ENCODE measurements at places on chromosomes 1 and 21.

- H3K4me1 ChIP-seq, result no peaks in the 10 kb centered on the region
- H3K4me3 ChIP-seq, result no peak overlapping the region
- no peak for DNase-seq
- H3K27me3 ChIP-seq, result no peaks in the 10 kb centered on the region
These were observed 133.6 kb downstream of the EIF4G3 start for GRCh38 chr1:21042929-21043605.

- H3K27ac ChIP-seq, result no peak overlapping the region
- no peaks in the 10 kb centered on the region for H3K27me3 ChIP-seq
- no peak for DNase-seq
- no peaks in the 10 kb centered on the region for H3K4me1 ChIP-seq
These were observed 39.6 kb upstream of the KDM4A start for GRCh38 chr1:43610339-43610738.

DNA sequence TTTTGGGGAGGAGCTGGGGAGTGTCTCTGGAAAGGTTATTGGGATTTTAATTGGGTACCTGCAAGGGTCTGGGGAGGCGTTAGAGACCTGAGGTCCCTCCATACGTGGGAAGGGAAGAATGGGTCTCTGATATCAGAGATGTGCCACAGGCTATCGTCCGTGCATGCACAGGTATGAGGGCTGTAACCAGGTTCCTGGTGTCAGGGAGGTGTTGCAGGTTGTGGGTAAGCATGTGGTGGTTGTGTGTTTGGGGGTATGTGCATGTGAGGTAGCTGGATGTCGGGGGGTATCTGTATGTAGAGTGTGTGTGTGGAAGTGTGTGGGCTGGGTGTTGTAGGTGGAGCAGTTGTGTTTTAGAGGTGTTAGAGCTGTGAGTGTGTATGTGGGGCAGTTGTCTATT, 8.3 kb downstream of the AHDC1 start:
- peaks cover 22% of the 10 kb centered on the region for H3K4me1 ChIP-seq
- no peak overlapping the region for H3K4me3 ChIP-seq
- no peaks in the 10 kb centered on the region for H3K36me3 ChIP-seq
- no peak for DNase-seq

DNA sequence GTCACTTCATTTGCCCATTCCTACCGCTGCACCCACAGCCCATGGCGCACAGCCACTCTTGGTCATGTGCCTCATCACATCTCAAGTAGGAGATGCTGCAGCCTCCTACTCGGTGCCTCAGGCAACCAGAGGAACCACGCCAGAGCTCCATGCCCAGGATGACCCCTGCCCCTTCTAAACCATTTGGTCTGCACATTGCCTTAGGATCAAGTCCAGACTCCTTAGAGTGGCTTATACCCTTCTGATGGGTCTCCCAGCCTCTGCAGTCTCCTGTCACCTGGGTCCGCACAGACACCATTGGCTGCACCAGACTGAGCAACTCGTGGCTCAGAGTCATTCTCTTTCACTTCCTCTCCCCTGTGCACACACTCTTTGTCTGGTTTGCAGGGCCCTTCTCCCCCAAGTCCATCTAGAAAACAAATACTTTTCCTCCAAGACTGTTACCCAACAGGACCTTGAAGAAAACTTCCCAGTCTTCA, 2.2 kb upstream of the ADORA3 start:
- peaks cover 71% of the 10 kb centered on the region for H3K4me1 ChIP-seq
- H3K27ac ChIP-seq, result peak overlapping the region; percentile 81
- no peaks in the 10 kb centered on the region for H3K27me3 ChIP-seq
- DNase-seq, result no peak

DNA sequence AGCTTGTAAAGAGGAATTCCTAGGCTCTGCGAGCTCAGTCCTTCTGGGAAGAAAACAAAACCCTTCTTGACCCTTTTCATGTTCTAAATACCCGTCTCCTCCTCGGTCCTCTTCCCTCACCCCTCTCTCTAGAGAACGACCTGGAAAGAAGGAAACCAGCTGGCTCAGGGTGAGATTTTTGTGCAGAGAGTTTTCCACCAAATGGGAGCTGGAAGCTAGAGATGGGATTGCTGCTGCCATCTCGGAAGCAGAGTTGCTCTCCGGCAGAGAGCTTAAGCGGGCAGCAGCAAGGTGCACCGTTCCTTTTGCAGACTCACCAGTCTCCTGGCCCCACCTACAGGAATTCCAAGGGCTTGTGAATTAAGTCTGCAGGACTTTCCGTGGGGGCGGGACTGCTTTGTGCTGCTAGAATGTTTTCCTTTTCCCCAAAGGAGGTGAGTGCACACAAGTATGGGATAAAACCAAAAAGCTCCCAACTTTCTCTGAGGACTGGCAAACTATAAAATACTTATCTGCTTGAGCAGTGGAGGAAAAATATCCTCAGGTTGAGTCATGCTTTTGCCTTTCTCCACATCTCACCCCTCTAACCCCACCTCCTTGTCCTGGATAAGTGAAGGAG, 29.1 kb upstream of the KIAA0040 start:
- H3K4me1 ChIP-seq, result peaks cover 14% of the 10 kb centered on the region
- no peaks in the 10 kb centered on the region for H3K36me3 ChIP-seq
- no peak overlapping the region for H3K27ac ChIP-seq
- no peaks in the 10 kb centered on the region for H3K27me3 ChIP-seq

DNA sequence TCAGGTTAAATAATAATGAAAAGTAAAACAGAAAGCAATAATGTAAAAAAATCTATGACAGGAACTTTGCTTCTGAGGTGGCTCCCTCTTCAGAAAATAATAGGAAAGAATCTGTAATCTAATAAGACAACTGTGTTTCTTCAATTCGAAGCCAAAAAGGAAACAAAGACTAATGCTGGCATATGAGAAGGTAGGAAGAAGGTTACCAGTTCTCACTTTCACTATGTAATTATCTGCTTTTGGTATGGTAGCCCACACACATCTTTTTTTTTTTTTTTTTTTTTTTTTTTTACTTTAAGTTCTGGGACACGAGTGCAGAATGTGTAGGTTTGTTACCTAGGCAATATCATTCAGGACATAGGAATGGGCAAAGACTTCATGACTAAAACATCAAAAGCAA, 47.1 kb downstream of the COP1 start:
- H3K36me3 ChIP-seq, result peaks cover 91% of the 10 kb centered on the region
- no peak for DNase-seq
- H3K27ac ChIP-seq, result peak overlapping the region; percentile 87

DNA sequence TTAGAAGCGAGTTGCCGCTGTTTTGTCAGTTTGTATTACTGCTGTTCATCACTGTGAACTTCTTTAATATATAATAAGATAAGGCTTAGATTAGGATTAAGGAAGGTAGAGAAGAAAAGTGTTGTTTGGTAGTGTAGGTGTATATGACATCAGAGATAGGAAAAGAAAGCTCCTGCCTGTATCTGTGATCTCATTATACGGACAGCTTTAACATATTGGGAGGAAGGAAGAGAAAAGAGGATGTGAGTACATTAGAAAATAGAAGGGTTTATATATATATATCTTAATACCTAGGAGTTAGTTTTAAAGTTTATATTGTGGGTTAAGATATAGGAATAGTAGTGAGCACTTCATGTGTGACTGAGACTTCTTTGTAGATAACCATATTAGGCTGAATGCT, 71.0 kb downstream of the RALGPS2 start:
- H3K27me3 ChIP-seq, result no peaks in the 10 kb centered on the region
- H3K36me3 ChIP-seq, result peaks cover 20% of the 10 kb centered on the region
- no peaks in the 10 kb centered on the region for H3K4me1 ChIP-seq
- no peak for DNase-seq

DNA sequence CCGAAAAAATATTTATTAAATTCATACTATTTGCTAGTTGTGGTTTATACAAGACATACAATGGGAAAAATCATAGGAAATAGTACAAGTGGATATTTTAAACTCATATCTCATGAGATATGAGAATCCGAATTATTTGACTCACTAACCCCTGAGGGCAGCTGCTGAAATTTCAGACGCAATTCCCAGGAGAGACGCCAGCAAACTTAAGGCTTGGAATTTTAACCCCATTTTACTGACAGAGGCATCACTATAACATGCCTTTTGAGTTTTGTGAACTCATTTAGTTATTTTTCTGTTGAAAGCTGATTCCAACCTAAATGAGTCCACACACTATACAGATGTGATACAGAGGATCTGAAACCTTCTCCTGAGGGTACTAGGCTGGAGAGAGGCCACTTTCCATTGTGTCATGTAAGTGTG, 5.9 kb upstream of the MROH9 start:
- no peaks in the 10 kb centered on the region for H3K36me3 ChIP-seq
- no peak overlapping the region for H3K27ac ChIP-seq
- no peak for DNase-seq

DNA sequence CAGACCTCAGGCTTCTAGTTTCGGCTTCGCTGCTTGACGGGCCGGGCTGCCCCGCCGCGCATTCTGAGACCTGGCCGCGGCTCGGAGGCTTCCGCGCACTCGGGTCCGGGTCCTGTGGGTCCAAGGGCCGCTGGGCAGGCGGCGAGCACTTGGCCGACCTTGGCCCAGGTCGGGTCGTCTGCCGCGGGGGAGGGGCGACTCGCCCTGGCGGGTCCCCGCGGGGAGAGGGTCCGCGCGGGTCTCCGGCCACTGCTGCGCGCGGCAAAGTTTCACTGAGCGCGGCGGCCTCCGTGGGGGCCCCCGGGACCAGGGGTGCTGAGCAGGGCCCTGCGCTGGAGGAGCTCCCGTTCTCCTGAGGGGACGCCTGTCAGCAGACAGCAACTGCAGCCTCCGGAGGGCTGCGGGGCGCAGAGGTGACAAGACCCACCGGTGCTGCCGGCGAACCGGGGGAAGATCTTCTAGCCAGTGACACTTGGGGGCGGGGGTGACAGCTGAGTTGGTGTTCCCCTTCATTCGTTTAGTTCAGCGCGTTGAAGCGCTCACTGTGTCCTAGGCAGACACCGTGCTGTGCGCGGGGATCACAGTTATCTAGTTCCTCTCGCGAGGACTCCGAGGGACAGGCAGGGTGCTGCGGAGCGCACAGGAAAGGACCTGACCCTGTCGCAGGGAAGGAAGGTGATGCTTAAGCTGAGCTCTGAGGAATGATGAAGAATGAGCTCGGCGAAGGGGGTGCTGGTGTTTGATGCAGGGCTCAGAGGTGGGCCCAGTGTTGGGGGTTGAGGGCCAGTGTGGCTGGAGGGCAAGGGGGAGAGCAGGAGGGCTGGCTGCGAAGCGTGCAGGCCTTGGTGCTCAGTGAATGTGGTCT, 725 bp downstream of the MTFR1L start:
- H3K27ac ChIP-seq, result peak overlapping the region; percentile 93
- H3K4me1 ChIP-seq, result peaks cover 33% of the 10 kb centered on the region
- no peaks in the 10 kb centered on the region for H3K27me3 ChIP-seq
- DNase-seq, result peak; percentile 79
- H3K36me3 ChIP-seq, result peaks cover 14% of the 10 kb centered on the region

DNA sequence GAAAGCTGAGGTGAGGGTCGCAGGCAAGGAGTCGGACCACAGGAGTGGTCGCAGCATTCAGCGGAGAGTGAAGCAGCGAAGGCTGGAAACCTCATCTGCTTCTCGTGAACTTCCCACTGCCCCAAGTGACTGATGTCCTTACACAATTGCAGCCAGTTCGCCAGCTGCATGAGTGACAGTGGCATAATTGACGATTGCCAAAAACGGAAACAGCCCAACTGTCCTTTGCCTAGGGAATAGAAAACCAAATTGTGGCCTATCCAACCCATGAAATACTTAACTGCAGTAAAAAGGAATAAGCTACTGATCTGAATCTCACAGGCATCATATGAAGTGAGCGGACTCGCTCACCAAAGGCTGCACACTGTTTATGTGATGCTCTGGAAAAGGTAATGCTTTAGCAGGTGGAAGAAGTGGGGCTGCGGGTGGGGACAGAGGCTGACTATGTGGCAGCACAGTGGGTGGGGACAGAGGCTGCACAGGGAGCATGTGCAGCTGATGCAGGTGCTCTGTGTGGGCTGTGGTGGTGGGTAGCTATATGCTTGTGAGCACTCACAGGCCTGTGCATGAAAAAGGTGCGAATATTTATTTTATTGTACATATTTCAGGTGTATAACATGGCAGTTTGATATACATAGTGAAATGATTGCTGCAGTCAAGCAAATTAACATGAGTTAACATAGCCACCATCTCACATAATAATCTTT, 4.2 kb upstream of the NLRP3 start:
- no peaks in the 10 kb centered on the region for H3K27me3 ChIP-seq
- H3K4me3 ChIP-seq, result no peak overlapping the region
- no peaks in the 10 kb centered on the region for H3K36me3 ChIP-seq

DNA sequence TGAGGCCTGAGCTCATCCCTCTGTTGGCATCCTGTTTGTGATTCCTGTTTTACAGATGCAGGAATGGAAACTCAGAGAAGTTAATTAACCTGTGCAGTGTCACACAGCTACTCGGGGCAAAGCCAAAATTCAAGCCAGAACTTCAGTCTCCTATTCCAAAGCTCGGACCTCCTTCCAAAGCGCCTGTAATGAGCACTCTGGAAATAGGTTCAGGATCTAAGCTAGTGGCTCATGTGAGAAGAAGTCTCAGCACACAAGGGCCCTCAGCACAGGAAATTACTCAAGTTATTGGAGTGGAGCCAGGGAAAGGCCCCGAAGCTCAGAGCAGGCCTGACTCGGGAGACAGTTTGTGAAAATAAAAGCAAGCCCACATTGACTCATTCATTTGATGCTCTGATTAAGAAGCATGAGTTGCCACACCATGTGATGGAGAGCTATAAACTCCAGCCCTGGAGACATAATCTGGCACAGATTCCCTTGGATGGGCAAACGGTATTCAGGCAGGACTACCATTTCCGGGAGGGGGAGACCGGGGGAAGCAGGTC, 50.6 kb upstream of the LYST start:
- H3K36me3 ChIP-seq, result no peaks in the 10 kb centered on the region
- H3K27ac ChIP-seq, result peak overlapping the region; percentile 77
- H3K27me3 ChIP-seq, result no peaks in the 10 kb centered on the region
- H3K4me3 ChIP-seq, result no peak overlapping the region
- DNase-seq, result peak; percentile 65
- peaks cover 50% of the 10 kb centered on the region for H3K4me1 ChIP-seq

- DNase-seq, result no peak
- no peaks in the 10 kb centered on the region for H3K4me1 ChIP-seq
- no peak overlapping the region for H3K27ac ChIP-seq
- H3K4me3 ChIP-seq, result no peak overlapping the region
- H3K36me3 ChIP-seq, result no peaks in the 10 kb centered on the region
- H3K27me3 ChIP-seq, result no peaks in the 10 kb centered on the region
These were observed 641.0 kb downstream of the PLPP3 start for GRCh38 chr1:55938376-55938850.

DNA sequence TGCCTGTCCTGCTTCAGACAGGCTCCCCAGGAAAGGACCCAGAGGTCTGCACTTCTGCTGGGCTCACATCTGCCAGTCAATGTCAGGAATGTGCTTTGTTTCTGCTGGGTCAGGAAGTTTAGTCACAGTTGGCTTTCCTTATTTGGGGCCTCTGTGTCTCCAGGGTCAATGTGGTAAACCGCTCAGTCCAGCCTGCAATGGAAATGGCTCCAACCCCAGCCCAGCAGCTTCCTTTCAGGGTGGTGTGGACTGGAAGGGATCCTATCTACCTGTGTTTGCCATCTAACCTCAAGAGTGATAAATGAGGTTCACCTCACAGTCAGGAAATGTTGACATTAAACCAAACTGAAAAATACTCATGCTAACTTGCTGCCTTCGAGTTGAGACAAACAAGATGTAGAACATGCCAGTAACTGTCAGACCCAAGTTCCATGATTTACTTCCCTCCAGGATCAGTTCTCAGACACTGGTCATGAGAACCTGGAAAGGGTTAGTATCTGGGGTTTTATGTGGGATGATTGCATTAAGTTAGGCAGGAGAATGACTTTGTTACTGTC, 20.3 kb downstream of the ENO1 start:
- H3K36me3 ChIP-seq, result peaks cover 72% of the 10 kb centered on the region
- peak overlapping the region; percentile 88 for H3K27ac ChIP-seq
- H3K4me1 ChIP-seq, result peaks cover 35% of the 10 kb centered on the region
- H3K27me3 ChIP-seq, result no peaks in the 10 kb centered on the region
- DNase-seq, result no peak
